ENCODE measurements at places on chromosomes 11 and 22.

DNA sequence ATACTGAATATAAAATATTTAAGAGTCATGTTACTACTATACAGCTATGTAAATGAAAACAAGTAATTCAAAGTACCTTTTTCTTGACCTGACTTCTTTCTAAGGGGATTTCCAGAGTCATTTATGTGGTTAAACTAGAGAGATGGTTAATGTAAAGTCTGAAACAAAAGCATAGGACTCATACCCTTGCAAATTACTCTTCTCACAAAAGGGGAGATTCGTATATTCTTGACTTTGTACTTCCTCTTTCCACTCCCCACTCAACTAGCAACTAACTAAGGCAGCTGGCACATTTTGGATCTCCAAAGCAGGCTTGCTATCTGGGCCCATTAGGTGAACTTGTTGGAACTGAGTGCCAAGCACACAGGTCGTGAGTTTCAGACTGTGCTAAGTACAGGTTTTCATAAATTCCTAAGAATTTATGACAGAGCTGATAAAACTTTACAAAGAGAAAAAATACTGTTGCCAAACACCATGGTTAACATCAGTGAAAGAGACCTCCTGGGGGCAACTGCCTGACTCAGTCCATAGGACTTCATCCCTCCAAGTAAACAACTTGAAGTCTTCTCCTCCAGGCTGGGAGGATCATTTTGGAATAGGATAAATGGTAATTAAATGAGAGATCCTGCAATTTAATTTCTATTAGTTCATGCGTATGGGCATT, 77.0 kb upstream of the DDI1 start:
- no peak for DNase-seq

DNA sequence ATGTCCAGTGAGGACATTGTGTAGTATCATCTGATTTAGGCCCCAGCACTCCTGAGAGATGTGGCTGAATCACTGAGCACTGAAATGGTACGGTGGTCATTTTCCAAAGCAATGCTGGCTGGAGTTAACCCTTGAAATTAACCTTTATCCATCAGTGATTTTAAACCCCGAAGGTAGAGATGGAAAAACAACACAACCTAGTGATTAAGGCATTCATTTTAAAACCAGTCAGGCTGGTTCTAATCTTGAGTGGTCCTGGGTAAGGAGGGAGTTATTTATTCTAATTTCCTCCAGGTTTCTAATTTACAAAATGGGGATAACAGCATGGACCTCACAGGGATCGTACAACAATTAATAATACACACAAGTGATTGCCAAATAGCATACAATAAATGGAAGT, 6.6 kb upstream of the CSNK2A3 start:
- DNase-seq = no peak

DNA sequence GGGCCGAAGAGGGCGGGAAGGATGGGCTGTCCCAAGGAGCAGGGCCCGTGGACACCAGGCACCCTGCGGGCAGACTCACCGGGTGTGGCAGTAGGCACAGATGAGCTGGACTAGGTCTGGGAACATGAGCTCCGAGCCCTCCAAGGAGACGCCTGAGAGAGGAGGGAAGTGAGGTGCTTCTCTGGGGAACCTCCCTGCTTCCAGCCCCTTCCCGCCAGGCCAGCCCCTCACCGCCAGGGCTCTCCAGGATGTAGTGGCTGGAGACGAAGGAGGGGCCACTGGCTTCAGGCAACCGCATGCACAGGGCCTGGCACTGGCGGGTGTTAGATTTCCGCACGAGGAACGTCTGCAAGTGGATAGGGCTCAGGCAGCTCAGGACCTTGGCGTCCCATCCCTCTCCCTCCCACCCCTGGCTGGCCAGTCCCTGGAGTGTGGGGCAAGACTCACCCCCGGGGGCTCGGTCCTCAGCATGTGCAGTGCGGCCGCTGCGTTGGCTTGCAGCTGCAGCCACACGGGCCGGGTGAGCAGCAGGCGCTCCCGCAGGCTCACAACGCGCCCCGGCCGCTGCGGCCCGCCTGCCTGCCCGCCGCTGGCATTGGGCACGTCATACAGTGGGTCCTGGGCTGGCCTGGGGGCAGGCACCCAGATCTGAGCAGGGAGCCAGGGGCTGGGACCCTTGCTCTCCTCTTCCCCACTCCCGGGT, 552 bp downstream of the RIN1 start:
- no peak for DNase-seq

GRCh38 chr22:44071781-44072326, 47.8 kb downstream of the PARVB start:
- DNase-seq = no peak

GRCh38 chr22:44364751-44365130, 52.0 kb upstream of the SHISAL1 start:
- no peak for DNase-seq

DNA sequence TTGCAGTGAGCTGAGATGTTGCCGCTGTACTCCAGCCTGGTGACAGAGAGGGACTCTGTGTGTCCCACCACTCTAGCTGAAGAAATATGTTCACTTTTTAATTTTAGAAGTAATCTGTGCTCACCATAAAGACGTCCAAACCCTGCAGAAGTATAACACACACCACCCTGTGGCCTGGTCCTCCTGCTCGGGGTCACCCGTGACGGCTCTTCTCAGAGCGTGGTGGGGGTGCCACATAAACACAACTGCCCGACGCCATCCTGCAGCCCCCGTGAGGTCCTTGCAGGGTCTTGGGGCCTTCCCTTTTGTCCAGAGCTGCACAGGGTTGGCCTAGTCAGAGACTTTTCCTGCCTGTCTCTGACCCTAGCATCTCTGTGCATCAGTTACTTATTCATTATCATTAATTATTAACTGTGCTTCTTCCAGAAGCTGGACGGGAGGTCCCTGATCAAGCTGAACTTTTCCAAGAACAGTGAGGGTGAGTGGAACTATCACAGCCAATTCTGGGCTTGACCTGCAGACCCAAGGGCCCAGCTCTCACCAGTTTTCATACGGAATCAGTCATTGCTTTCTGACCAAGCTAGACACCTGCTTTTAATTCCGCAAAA, 8.9 kb downstream of the PPIL2 start:
- no peak for DNase-seq

DNA sequence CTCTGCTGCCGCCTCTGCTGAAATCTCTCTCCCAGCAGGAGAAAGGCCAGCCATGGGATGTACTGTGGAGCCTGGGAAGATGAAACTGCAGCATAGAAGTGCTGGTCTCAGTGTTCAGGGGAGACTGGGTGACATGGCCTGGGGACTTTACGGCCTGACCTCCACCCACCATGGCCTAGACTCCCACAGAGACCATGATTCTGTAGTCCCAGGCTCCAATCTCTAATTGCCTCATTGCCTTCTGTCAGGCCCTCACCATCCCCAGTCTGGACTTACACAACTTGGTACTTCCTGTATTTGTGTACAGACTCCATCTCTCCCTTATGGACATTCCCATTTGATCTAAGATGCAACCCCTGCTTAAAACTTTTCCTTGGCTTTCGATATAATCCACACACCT, 43.1 kb downstream of the TRAF6 start:
- DNase-seq = no peak

GRCh38 chr22:36067235-36067558, 38.6 kb upstream of the RBFOX2 start:
- DNase-seq = no peak

- DNase-seq = no peak
Observed at GRCh38 chr22:38732251-38732815, 23.5 kb downstream of the SUN2 start.

- DNase-seq = no peak
Observed at GRCh38 chr22:49267996-49268395, 559.7 kb downstream of the BRD1 start.

GRCh38 chr22:45285263-45286058, 712 bp downstream of the UPK3A start:
- DNase-seq = no peak

GRCh38 chr11:84947970-84948580, 679.1 kb downstream of the DLG2 start:
- DNase-seq = no peak

GRCh38 chr11:69881467-69882269, 62.5 kb upstream of the FGF3 start:
- no peak for DNase-seq

DNA sequence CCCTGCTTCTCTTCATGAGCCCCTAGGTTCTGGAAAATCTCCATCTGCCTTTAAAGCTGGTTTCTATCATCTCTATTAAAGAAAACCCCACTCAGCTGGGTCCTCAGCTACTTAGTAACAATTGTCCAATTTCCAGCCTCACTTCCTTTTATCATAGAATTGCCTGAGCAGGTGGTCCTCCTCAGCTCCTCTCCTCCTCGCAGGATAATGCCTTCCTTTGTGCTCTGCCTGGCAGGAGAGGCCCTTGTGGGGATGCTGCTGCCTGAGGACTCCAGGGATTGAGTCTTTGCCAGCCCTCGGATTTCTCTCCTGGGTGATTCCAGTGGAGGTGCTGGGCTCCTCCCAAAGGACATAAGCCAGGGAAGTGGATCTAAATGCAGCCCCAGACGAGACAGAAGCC, 448.3 kb downstream of the INSC start:
- no peak for DNase-seq

- peak; percentile 38 for DNase-seq
Observed at GRCh38 chr11:102453302-102453695, 734 bp upstream of the TMEM123 start.

DNA sequence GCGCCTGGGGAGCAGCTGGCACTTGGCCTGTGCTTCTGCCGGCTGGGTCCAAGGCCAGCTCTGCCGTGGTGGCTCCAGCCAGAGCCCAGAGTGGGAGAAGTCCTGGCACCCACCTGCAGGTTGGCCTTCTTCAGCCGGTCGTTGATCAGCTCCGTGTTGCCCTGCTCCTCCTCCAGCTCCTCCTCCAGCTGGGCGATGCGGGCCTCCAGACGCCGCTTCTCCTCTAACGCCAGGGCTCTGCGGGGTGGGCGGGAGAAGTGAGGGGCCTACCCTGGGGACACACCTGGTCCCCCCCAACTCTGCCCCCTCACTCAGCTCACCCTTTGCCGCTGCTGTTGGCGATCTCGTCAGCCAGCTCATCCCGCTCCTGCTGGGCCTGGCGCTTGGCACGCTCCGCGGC, 32.6 kb downstream of the APOL1 start:
- DNase-seq = no peak

GRCh38 chr11:63505857-63506528, at the start of gene LGALS12:
Gene LGALS12, plus strand, starts transcription at chr11:63506084. Its CDS starts 375 bp downstream, at chr11:63506459.
- peak; percentile 23 for DNase-seq

- no peak for DNase-seq
Observed at GRCh38 chr11:67030976-67031375, 8.0 kb downstream of the SYT12 start.

DNA sequence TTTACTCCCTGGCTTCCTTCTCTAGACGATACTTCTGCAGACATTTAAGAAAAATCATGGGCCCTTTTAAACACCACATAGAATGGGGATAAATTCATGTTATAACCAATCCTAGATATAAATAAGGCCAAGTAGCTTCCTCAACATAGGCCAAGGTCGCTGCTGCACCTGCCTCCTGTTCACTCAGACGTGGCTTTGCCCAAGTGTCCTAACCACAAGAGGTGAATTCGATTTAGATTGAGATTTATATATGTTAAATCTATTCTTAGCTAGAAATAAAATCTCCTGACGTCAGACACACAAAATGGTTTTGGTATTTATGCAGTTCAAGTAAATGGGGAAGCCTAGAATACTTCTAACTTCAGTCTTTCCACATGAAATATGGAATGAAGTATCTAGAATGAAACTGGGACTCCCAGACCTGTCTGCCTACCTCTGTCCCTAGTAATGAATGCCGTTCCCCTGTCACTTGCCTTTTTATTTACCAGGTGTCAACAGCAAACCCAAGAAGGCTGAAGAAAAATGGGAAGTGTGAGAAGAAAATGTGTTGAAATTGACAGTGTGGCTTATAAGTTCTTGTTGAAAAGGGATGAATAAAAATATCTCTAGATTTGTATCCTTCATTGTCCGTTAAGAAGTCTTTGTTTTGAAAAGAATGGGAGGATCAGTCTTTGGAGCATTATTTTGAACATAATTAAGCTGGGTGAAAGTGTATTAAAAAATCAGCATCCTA, 131.8 kb downstream of the HIPK3 start:
- DNase-seq = no peak

DNA sequence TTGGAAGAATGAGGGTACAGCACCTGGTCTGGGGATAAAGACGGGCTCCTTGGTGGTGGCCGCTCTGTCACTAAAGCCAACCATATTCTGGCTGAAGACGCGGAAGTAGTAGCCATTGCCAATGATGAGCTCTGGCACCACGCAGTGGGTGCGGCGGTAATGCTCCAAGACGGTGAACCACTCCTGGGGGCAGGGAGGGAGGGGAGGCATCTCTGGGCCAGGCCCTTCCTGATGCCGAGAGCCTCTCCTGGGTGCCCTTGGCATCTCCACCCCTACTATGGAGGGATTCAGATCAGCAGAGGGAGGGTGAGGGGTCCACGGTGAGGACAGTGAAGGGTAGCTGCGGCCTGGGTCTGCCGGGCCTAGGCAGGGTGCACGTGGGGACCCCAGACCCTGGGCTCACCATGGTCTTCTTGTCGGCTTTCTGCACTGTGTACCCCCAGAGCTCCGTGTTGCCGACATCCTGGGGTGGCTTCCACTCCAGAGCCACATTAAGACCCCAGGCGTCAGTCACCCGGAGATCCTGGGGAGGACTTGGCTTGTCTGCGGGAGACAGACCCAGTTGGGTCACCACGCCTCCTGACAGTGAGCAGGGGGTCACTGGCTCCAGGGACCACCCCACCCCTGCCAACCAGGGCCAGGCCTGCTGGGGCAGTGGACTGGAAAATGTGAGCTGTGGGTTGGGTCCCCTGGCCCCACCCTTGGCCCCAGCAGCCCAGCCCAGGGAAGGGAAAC, 19.5 kb downstream of the MYBPC3 start:
- DNase-seq = no peak

GRCh38 chr11:131467645-131468394, 97.4 kb downstream of the NTM start:
- DNase-seq = no peak

GRCh38 chr11:8033305-8034105, 46.4 kb downstream of the EIF3F start:
- DNase-seq = peak; percentile 20

- DNase-seq = no peak
Observed at GRCh38 chr11:113781682-113782081, 2.1 kb downstream of the CLDN25 start.

- no peak for DNase-seq
Observed at GRCh38 chr11:47411884-47412746, 3.7 kb downstream of the SLC39A13 start.

- DNase-seq = no peak
Observed at GRCh38 chr22:38957046-38957770, at the start of gene APOBEC3A. Gene APOBEC3A, plus strand, starts transcription at chr22:38957609. Its CDS starts 83 bp downstream, at chr22:38957692.

GRCh38 chr11:70169127-70169526, 34.0 kb upstream of the FADD start:
- no peak for DNase-seq

DNA sequence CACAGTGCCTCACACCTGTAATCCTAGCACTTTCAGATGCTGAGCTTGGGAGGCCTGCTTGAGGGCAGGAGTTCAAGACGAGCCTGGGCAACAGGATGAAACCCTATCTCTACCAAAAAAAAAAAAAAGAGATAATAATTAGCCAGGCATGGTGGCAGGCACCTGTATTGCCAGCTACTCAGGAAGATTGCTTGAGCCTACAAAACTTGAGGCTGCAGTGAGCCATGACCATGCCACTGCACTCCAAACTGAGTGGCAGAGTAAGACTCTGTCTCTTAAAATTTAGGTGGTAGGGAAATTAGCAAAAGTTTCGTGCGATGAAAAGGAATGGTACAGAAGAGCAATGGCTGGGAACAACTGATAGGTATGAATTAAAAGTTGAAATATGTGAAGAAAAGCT, 18.0 kb downstream of the ST13 start:
- DNase-seq = no peak

- no peak for DNase-seq
Observed at GRCh38 chr11:18463439-18463838, 7.8 kb downstream of the LDHAL6A start.
